Sciatic nerve (tissue), 2 donors: ENCODE measurements at places on chromosomes 16 and 17. TPM values are rescaled to one million over a fixed set of nuclear protein-coding genes. Genes with fewer than 3 reads are reported as not detected.

NPIPA5 gene
- 19.9 TPM for total RNA-seq

KRT28 gene
- total RNA-seq, result not detected

GRCh38 chr16:85594273-85594977 is 18.7 kb upstream of the GSE1 start:
- DNase-seq, result no peak

DNA sequence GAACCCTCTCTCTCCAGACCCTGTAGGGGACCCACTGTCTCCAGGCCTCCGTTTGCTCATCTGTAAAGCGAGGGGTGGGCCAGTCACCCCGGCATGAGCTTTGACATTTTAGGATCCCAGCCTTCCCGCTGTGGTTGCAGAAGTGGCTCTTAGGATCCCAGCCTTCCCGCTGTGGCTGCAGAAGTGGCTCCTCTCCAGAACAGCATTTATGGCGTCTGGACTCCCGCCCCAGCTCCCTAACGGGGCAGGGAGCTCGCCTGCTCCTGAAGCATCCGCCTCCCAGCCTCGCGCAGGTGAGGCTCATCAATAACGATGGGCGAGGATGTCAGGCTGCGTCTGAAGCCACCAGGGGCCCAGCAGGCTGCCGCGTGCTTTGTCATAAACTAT is 222.3 kb upstream of the TNRC6C start:
- peak; percentile 61 for DNase-seq

- no peak for DNase-seq
These were observed 31.2 kb upstream of the TENT4B start for GRCh38 chr16:50121721-50122445.

- no peak for DNase-seq
These were observed 29.8 kb downstream of the ZC3H18 start for GRCh38 chr16:88599825-88600538.

- no peak for DNase-seq
These were observed 47.8 kb downstream of the BMERB1 start for GRCh38 chr16:15482068-15482747.

DNA sequence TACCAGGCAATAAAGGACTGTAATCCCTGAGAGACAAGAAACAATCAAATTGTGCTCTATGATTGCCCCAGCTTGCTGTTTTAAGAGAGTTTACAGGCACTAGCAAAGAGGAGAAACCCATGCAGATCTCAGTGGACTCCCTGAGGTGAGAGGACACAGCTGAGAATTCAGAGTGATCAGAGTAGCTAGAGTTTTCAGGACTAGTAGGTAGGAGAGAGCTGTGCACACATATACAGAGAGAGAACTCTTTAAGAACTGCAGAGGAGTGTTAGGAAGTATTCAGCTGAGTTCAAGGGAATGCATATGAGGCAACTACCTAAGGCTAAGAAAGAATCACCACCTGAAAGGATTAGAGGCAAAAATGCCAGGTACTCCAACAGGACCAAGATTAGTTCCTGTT is 904.8 kb downstream of the CDH8 start:
- no peak for DNase-seq

DNA sequence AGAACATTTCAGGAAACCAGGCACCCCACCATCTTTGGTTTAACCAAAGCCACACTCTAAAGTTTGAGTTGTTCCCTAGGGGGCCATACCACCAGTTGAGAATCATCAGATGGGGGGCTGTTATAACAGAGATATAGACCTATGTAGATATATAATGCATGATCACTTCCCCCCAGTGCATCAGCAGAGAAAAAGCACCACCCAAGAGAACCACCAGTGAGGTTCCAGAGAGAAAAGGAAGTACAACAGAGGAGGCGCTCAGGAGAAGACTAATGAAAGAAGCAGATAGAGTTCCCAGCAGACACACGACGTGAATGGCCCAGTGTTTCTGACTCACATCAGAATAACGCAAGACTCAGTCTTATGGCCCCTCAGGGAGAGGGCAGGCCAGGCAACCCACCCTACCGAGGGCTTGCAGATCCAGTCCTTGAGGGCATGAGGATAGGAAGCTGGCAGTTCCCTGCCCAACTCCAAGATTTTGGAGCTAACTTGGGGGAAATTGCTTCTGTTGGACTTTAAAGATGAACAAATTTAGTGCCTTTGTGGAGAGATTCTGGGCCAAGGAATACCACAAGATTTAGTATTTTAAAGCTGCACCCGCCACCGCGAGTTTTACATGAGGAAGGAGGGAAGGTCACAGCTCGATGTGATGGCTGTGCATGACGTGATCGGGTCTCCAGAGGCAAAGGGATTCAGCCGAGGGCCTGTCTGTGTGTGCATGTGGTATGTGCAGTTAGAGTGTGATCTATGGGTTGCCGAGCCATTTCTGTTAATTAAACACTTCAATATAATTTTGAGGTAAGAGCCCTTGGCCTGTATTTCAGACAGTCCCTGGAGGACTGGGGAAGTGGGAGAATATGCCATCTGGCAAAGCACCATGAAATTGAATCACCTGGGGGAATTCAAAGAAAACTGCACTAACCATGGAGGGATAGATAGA is 53.1 kb downstream of the AIPL1 start:
- no peak for DNase-seq

- DNase-seq, result no peak
These were observed 8.4 kb downstream of the LRRC3C start for GRCh38 chr17:39935909-39936308.

GRCh38 chr17:4182043-4182442 is 39.0 kb downstream of the CYB5D2 start:
- DNase-seq, result peak; percentile 32

AOC3 gene
- 61.7 TPM for total RNA-seq

DNA sequence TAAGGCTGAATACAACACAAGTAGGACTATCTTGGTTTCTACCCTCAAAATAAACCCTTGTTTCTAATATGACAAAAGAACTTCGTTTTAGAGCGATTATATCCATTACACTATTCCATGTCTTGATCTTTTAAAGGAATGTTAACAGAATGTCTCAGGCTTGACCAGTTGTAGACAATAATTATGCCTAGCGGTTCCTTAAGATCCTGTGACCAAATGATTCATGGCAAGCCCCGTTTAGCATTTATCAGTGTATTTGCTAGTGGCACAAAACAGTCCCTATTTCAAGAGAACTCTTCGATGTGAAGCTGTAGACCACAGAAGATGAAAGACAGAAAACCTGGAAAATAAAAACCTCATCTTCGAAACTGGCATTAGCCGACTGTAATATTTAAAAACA is 200.9 kb upstream of the SOX9 start:
- DNase-seq, result no peak

DNA sequence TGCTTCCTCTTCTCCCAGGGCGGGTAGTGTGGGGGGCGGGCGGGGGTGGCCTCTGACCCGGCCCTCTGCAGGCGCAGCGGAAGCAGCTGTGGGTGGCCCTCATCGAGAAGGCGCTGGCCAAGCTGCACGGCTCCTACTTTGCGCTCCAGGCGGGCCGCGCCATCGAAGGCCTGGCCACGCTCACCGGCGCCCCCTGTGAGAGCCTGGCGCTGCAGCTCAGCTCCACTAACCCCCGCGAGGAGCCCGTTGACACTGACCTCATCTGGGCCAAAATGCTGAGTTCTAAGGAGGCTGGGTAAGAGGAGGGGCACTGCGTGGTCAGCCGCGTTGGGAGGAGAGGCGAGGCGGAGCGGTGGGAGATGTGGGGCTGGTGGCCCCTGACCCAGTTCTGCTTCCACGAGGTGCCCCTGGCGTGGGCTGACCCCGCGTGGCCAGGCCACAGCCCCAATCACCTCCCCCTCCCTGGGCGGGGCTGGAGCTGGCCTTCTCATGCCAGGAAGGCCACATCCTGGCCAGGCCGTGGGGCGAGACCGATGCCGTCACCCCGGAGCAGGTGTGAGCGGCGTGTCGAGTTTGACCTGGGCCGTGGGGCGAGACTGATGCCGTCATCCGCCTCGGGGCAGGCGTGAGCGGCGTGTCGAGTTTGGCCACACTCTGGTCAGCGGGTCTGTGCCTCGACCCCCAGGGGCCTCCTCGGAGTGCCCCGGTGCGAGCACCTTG is 10.5 kb upstream of the PRR35 start:
- no peak for DNase-seq

HLF gene
- 21.4 TPM for total RNA-seq

ATP6V0A1 gene
- 115 TPM for total RNA-seq

GRCh38 chr16:59469266-59469665 is 735.1 kb upstream of the GOT2 start:
- DNase-seq, result no peak

- DNase-seq, result no peak
These were observed 78.3 kb downstream of the SOCS1 start for GRCh38 chr16:11177578-11178160.

- no peak for DNase-seq
These were observed 10.4 kb downstream of the GPRC5C start for GRCh38 chr17:74442291-74442669.

DNA sequence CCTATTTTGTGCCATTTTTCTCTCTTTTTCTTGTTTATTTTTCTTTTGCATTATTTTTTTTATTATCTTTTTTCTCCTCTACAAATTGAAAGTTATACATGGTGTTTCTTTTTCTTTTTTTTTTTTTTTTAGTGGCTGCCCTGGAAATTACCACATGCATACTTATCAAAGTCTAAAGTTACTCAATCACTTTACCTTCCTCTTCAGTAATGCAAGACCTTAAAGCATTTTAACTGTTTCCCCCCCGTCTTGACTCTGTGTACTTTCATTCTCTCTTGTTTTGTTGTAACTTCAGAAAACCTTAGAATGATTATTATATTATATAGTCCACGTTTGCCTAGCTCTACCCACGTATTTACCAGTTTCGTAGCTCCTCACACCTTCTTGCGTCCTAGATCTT is 33.3 kb upstream of the SMPD3 start:
- no peak for DNase-seq

- peak; percentile 42 for DNase-seq
These were observed 34.7 kb downstream of the ANKRD40 start for GRCh38 chr17:50672831-50673551.

DNA sequence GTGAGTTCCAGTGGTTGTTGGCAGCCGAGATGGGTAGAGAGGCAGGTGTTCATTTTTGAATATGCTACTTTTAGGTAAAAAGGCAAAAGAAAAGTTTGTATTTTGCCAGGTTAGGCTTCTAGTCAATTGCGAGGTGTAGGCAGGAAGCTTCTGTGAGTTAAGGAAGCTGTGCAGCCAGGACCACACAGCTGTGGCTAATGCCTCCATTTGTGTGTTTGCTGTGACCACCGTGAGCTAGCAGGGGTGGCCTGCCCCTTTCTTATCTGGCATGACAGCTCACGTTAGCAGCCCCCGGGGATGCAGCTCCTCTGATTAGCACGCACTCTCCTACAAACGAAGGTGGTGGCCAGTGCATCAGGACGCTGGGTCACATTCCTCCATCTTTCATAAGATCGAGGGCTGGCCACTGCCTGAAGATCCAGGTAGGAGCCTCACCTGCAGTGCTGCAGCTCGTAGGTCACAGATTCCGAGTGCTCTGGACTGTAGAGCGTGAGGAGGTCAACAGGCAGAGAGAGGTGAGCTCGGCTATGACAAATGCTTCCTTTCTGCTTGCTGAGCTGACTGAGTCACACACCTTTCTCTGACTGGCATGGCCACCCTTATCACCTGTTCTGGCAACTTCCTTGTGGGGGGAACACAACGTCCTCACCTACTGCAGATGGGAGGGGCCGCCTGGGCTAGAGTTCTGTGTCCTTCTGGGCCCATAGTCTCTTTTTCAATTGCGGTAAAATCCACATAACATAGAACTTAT is 244.4 kb downstream of the HS3ST3B1 start:
- no peak for DNase-seq

DNA sequence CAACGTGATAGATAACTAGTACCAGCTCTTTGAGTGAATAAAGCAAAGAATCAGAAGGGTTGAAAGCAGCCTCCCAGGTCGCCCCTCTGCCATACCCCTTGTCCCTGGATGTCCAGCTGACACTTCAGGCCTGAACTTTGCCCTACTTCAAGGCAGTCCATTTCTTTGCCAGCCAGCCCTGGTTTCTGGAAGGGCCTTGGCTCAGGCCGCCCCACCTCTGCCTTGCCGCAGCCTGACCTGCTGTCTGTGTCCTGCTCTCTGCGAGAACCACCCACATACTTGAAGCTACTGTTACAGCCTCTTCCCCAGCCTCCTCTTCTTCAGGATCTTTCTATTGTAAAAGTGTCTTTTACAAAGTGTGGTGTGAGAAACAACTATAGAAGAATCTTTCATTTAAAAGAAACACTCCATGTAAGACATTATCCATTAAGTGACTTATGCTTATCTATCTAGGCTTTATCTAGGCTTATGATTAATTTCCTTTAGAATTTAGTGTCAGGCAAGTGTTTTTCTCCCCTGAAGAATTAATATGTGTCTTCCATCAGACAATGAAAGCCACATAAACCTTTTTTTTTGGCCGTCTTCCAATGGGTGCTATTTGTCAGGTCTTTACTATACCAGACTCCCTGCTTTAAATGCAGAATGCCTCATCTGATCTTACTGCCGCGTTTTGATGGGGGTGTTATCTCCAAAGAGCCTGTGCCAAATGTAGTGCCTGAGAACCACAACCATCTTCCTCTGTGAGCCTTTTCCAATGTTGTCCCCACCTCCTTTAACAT is 133.9 kb downstream of the SOCS1 start:
- no peak for DNase-seq

- peak; percentile 35 for DNase-seq
These were observed 2.6 kb downstream of the ARHGAP17 start for GRCh38 chr16:25012525-25012991.

SCGB1C2 gene
- total RNA-seq, result not detected

DNA sequence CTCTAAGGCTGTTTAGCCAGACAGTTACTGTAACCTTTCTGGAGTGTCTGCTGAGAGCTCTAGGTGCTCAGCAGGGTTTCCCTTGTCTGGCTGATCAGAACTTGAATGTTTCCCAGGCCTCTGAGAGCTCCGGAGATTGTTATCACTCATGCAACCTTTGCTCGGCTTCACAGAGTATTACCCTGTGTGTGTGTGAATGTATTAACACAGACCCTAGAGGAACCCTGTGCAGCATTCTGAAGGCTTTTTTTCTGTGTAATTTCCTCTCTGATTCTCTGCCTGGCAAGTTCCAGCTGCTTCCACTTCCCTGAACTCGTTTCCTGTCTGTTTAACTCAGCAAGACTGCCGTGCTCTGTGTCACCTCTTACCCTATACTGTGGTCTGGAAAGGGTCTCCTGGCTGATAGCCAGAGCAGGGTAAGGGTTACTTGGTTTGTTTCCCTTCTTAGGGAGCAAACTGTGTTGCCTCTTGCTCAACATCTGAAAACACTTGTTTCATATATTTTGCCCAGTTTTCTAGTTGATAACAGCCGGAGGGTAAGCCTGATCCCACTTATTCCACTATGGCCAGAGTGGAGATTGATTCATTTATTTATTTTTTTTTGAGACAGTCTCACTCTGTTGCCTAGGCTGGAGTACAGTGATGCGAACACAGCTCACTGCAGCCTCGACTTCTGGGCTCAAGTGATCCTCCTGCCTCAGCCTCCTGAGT is 21.7 kb downstream of the PRMT7 start:
- DNase-seq, result no peak

- no peak for DNase-seq
These were observed 18.8 kb upstream of the MMD start for GRCh38 chr17:55440391-55440790.
